Activated CD4-positive, alpha-beta T cell treated with anti-CD3 and anti-CD28 coated beads, Interleukin-10, Interleukin-2, amounts not matched to agents 100 ng/mL and 50 ng/mL, durations not matched to agents 16 hours and 8 hours (primary cell): ENCODE measurements at places on chromosomes 5 and 9.
A peak's percentile ranks its signal among the peaks of the same experiment; 100 is the strongest.

- DNase-seq = no peak
Observed at GRCh38 chr5:14696057-14696456, 31.5 kb downstream of the OTULIN start.

DNA sequence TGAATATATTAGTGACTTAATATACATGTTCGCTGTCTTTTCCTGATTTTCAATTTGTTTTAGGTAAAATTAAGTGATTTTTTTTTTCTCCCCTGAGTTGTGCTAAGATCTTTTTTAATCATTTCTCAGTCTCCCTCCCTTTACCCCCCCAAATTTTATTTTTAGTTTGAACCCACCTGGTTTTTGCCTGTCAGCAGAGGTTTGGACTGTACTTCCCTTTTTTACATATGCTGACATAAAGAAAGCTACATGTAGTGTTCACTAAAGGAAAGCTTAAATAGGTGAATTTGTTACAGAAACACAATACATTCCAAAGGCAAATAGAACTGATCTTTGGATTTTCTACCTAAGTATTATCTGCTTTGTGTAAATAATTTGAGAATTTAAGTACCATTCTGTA, 82.2 kb downstream of the IPO11 start:
- DNase-seq = no peak

- no peak for DNase-seq
Observed at GRCh38 chr9:18428661-18429060, 45.3 kb upstream of the ADAMTSL1 start.

GRCh38 chr5:1138445-1139245, 26.8 kb upstream of the SLC12A7 start:
- DNase-seq = no peak

GRCh38 chr5:66701244-66701643, 105.1 kb downstream of the MAST4 start:
- DNase-seq = no peak

GRCh38 chr5:5454391-5454790, 31.9 kb downstream of the ICE1 start:
- no peak for DNase-seq

DNA sequence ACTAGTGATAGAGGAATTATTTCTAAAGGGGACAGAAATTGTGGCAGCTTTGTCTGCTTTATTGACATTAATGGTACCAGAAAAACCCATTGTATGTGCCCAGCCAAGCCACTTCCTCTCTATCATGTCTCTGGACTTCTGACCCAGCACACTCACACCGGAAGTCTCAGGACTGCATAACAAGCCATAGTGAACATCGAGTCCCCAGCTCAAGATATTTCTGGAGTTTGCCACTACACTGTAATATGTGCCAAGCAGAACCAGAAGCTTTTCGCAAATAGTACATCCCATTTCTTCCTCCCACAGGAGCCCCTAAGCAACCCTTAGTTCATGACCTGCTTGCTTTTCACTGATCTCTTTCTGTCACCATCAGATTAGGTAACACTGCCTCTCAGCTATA, 187.4 kb upstream of the GHR start:
- no peak for DNase-seq

GRCh38 chr5:39716532-39717028, 291.8 kb upstream of the DAB2 start:
- DNase-seq = peak; percentile 59

DNA sequence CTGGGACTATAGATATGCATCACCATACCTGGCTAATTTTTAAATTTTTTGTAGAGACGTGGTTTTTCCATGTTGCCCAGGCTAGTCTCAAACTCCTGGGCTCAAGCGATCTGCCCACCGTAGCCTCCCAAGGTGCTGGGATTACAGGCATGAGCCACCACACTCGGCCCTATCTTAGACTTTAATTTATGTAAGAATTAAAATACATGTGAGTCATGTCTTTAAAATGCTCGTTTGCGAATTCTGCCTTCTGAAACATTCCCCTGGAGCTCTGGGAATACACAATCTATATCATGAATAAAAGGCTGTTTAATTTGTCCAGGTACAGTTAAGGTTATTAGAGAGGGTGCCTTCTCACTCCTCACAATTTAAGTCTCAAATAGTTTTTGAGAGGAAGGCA, 32.8 kb downstream of the RHOBTB3 start:
- no peak for DNase-seq

DNA sequence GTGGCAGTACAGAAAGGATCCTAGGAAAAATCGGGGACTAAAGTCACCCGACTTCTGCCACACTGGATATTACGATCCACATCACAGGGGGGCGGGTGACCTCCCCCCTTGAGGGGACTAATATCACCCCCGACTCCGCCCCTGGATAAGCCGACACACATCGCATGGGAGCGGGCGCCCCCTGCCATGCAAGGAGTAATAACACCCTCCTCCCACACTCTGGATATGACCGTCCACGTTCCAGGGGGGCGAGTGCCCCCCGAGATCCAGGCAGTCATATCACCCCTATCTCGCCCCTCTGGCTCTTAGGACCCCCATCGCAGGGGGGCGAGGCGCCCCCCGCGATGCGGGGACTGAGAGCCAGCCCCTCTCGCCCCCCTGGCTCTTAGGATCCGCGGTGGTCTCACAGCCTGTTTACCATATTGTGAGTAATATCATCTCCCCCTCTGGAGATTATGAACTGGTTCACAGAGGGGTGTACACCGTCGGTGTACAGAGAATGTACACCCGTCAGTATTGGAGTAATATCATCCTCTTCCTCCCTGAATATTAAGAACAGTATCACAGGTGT, 423.0 kb downstream of the DIRAS2 start:
- peak; percentile 26 for DNase-seq

- DNase-seq = peak; percentile 83
Observed at GRCh38 chr5:176535101-176535663, 2.0 kb downstream of the RNF44 start.

- DNase-seq = no peak
Observed at GRCh38 chr5:178392386-178392785, 159.8 kb upstream of the PHYKPL start.

GRCh38 chr9:136303066-136303824, 649 bp downstream of the CCDC187 start:
- no peak for DNase-seq

DNA sequence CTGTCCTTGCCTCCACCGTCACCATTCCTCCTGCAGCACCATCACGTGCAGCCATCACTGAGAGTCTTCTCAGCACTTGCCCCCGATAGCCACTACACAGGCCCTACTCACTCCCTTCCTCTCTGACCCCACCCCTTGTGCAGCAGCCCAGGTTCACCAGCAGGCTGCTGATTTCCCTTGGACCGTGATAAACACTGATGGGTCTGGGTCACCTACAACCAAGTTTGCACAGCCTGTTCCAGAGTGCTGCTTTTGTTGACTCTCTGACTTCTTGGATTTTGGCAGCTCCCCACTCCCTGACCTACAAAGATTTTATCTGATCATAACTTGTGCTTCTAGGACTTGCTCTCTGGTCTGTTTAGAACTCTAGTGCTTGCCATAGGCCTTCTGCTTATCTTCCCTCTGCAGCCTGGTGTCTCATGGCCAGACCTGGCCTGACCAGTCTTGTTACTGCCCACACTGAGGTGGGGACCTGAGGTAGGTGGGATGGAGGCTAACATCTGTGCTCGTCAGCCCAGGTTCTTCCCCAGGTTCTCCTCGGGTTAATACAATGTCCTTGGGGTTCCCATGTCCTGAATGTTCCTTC, 109.3 kb downstream of the TARS1 start:
- no peak for DNase-seq

GRCh38 chr5:61431923-61432620, 100.0 kb downstream of the ZSWIM6 start:
- no peak for DNase-seq

DNA sequence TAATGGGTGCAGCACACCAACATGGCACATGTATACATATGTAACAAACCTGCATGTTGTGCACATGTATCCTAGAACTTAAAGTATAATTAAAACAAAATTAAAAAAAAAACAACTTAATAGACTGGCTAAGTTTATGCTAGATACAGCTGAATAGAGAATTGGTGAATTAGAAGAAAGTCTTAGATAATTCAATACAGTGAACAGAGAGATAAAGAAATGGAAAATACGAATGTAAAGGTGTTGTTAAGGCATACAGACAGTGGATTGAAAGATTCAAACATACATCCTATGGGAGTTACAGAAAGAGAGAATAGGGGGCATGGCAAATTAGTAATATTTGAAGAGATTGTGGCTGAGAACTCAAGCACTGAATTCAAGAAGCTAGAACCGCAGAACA, 75.4 kb downstream of the RASGRF2 start:
- no peak for DNase-seq

DNA sequence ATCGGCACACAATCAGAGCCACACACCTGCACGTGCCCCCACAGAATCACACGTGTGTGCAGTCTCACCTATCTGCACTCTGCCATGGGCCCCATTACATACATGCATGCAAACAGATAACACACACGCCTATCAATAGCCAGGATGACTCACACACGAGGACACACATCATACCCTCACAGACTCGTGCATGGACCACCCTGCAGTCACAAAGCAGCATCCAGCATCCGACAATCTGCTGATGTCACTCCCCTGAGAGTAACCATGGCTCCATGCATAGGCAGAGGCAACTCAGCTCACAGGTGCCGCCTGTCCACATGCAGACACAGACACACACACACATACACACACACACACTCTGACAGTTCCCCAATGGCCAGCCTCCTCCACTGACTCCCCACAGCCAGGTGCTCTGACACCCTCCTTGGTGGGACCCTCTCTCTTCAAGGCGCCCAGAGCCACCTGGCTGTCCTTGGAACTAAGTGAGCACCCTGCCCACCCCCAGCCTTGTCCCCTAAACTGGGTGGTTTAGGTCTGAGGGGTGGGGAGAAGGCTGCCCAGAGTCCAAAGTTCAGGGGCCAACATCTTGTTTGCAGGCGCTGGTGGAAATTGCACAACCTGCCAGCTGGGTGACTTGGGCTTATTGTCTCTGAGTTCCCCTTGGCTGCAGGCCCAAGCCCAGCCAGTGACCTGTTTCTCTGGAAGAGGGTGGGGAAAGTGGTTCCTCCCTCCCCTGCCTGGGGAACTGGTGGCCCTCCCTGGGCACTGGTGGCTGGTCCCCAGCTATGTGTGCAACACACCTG, 34.6 kb upstream of the NEK6 start:
- no peak for DNase-seq

- DNase-seq = no peak
Observed at GRCh38 chr9:112848316-112849151, 42.1 kb downstream of the SLC46A2 start.

- no peak for DNase-seq
Observed at GRCh38 chr5:33801292-33801691, 90.5 kb downstream of the ADAMTS12 start.

- DNase-seq = no peak
Observed at GRCh38 chr9:21854119-21854518, 51.7 kb downstream of the MTAP start.

- no peak for DNase-seq
Observed at GRCh38 chr9:82764061-82764668, 298.8 kb downstream of the RASEF start.

GRCh38 chr9:109802491-109802890, 22.5 kb downstream of the PALM2AKAP2 start:
- DNase-seq = no peak

DNA sequence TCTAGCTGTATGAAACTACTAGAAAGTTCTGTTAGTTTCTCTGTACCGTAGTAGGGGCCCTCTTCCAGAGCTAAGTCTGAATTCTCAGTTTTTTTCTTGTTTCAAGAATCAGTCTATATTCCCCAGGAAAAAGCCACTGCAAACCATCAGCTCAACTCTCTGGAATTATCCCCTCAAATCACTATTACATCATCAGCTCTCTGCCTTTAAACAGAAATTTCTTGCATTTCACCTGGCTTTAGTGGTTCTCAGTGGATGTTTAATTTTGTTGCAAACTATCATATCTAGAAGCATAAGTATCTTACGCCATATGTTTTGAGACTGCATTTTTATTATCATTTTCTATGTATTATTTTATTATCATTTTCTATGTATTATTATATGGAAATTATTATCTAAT, 55.2 kb upstream of the PPP2CA start:
- no peak for DNase-seq

- no peak for DNase-seq
Observed at GRCh38 chr9:70053864-70054263, 10.2 kb downstream of the MAMDC2 start.

- peak; percentile 63 for DNase-seq
Observed at GRCh38 chr5:173573126-173573960, 43.1 kb downstream of the BOD1 start.

DNA sequence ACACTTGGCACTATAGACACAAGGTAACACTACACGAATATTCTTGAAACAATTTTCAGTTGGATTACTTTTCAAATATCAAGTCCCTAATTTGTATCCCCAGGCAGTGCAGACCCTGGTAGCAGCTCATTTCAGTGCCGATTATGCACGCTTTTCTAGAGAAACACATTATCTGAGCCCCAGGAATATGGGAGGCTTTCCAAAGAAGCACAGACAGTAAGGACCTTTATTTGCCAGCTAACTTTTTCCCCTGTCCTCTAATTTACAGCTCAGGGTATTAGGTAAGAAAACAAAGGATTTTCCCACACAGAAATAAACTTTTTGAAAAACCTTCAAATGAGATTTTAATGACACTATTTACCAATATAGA, 852.3 kb upstream of the DMAC1 start:
- DNase-seq = no peak

DNA sequence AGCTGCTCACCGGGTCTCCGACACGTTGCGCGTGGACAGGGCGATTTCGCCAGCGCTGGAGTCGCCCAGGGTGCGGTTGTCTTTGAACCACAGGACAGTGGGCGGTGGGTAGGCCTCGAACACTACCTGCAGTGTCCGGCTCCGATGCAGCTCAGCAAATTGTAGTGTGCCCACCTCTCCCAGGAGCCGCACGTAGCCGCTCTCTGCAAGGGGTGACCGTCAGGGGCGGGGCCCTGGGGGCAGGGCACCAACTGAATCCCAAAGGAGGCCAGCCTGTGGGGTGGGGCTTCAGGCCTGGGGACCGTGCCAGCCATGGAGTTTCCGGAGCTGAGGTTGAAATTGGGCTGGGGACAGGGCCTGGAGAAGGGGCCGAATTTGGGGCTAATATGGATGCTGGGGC, 22.9 kb downstream of the PDGFRB start:
- DNase-seq = no peak

- no peak for DNase-seq
Observed at GRCh38 chr5:64939772-64940510, 171.2 kb downstream of the CWC27 start.

GRCh38 chr9:4119778-4120554, 179.9 kb downstream of the GLIS3 start:
- no peak for DNase-seq

DNA sequence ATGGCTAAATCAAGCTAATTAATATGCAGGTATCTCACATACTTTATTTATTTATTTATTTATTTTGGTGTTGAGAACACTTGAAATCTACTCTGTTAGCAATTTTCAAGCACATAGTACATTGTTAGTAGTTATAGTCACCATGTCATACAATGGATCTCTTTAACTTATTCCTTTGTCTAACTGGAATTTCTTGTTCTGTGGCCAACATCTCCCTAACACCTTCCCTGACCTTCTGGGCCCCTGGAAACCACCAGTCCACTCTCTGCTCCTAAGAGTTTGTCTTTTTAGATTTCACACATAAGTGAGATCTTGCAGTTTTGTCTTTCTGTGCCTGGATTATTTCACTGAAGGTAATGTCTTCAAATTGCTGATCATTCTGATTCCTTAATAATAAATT, 229.1 kb downstream of the SEMA5A start:
- no peak for DNase-seq
